ENCODE measurements at places on chromosomes 3 and 15.

DNA sequence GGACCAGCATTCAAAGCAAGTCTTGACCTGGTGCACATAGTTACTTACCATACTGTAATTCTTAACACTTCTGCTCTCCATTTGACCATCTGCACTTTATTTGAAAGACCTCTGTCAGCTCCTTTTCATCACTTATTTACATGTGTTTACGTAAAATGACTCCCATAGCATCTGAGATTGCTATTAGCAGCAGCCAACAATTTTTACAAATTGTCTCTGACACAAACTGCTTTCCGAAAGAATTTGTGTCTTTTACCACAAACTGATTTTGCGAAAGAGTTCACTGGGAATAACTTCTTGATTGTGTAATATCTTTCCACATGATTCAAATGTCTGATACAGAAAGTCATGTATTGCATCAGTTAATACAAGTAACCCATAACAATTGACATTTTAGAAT lies 144.1 kb upstream of the PEX5L start:
- DNase-seq: no peak

- no peak for DNase-seq
Measured at GRCh38 chr3:101879102-101879501, 29.8 kb downstream of the NFKBIZ start.

DNA sequence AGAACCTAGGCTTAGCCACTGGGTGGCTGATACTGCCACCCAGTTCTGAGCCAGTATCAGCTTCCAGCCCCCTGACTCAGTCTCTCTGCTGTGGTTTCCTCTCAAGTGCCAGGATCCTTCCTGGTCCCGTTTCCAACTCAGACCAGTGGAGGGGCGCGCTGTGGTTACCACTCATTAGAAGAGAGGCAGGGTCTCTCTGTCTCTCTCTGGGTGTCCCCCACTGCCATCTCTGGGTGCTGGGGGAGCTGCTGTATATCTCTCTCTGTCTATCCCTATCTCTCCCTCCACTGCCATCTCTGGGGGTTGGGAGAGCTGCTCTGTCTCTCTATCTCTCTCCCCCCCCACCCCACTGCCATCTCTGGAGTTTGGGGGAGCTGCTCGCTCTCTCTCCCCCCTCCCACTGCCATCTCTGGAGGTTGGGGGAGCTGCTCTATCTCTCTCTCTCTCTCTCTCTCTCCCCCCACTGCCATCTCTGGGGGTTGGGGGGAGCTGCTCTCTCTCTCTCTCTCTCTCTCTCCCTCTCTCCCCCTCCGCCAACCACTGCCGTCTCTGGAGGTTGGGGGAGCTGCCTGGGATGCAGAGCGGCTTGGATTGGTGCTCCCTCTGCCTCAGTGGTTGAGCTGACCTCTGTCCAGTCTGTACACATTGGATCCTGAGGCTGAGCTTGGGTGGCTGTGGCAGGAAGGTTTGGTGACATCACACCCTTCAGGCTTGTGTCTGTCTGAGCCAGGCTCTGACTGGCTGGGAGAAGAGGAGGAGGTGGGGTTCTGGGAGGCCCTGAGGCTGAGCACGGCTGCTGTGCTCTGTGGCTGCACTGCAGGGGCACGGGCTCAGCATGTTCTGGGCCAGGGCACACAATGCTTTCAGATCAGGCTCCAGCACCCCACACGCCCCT lies 98.9 kb downstream of the APBA2 start:
- peak; percentile 66 for DNase-seq

DNA sequence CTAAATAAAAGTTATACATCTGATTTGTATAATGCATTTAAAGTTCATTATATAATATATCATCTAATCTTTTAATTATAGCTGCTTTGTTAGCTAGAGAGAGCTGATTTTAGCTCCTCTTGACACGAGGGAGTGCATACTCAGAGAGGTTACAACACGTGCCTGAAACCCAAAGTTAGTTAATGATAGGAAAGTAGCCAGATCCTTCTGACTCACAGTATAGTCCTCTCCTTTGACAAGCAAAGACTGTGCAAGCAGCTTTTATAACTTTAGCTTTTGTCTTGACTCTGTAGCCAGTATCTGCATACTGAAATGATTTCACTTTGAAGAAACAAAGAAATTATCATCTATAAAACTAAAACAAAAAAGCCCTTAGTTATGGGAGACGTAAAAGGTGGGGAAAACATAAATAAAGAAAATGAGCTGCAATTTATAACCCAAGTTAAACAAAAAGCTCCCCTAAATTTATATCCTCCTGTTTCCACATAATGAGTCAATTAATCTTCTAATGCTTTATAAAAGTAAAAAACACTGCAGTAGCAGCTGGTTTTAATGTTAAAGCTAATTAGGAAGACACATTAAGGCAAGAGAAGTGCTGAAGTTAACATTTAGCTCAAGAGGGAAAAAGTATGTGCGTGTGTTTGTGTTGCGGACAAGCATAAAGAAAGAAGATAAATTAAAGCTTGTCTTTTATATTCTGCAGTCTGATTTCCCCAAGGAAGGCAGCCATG lies 13.1 kb downstream of the GABRR3 start:
- DNase-seq: no peak

DNA sequence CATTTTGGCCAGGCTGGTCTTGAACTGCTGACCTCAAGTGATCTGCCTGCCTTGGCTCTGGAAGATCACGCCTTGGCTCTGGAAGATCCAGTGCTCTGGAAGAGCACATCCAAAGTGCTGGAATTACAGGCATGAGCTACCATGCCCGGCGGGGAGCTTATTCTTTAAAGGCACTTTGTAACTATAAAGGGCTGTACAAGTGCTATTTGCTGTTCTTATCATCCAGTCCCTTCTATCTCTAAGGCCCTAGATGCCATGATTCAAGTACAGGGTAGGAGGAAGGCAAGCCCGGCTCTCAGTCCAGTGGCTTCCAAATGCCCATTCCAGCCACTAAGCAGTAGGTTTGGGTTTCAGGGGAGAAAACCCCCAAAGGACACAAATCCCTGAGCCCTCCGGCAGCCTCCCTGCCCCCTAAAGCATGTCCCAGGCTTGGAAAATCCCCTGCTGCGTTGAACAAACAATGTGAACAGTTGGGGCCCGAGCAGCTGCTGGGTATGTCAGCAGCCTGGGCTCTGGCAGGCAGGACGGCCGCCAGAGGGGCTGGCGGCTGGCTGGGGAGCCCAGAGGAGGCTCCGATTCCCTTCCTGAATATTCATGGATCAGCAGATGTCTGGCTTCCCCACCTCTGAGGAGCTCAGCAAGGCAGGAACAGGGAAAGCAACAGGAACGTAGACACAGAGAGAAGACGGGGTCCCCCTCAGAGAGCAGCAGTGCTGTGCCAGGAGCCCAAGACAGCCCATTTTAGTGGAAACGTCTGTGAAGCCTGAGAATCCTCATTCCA lies 7.7 kb downstream of the IGDCC4 start:
- DNase-seq: peak; percentile 86

- no peak for DNase-seq
Measured at GRCh38 chr3:197001106-197001971, 28.3 kb downstream of the MELTF start.

DNA sequence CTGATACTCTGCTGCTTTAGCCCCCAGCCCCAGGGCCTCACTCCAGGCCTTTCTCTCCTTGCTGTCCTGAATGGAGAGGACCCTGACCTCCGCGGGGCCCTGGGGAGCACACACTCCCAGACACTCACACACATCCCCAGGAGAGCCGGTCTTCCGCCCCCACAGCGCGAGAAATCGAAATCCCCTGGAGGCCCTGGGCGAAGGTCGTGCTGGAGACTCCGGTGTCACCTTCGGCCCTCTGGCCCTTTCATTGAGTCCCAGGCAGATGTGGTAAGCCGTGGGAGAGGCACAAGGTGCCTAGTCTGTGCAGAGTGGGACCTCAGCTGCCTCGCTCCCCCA lies 848 bp upstream of the GOLGA8B start:
- no peak for DNase-seq

DNA sequence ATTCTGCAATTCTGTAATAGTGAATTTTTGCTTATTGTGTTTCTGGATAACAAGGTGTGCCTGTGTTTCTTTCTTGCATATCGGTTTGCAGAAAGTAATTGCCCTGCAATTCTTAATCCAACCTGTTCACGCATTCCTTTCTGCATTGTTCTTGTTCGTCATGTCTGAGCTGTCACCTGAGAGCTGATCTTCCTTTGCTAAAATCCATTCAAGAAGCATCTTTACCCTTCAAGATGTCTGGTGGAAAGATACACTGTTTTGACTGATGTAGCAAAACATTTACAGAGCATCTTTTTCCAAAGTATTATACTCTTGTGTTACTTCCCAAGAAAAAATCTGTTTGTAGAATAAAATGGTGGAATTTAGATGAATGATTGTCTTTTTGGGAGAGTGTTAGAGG lies 159.0 kb upstream of the WNT5A start:
- DNase-seq: no peak

GRCh38 chr3:127019449-127019848 lies 36.5 kb downstream of the PLXNA1 start:
- DNase-seq: no peak

- DNase-seq: peak; percentile 26
Measured at GRCh38 chr15:32669896-32670611, 28.5 kb downstream of the SCG5 start.

GRCh38 chr3:180351601-180352000 lies 250.4 kb upstream of the TTC14 start:
- DNase-seq: no peak

DNA sequence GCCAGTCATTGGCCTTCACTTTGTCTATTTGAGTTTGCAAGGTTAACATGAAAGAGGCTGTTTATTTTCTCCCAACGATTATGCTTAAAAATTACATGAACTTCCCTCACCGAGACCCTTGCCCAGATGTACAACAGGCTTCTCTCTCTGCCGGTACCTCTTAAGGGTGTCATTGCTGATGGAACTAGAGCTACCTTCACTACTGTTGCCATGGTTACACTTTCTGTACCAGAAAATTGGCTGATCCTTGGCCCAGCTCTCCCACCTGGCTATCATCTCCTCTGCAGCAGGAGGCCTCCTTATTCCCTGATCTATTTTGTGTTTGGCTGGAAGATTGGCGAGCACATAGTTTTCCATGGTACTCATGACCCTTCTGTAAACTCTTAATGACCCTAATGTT lies 24.0 kb upstream of the LIPC start:
- no peak for DNase-seq

DNA sequence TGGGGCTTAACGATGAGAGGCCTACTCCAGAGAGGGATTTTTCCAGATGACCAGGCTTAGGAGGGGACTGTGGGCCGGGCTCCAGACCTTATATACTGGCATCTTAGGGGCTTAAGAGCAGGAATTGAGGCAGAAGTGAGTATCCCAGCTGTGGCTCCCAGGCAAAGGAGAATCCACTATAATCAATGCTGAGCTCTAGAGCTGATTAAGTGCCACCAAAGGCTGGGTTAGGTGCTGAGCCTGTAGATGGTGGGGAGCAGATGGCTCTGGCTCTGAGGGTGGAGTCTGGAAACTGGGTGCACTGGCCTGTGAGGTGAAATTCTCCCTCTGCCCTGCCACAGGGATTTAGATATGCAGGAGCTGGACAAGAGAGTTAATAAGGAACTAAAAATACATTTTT lies 23.2 kb downstream of the IRAK2 start:
- no peak for DNase-seq

DNA sequence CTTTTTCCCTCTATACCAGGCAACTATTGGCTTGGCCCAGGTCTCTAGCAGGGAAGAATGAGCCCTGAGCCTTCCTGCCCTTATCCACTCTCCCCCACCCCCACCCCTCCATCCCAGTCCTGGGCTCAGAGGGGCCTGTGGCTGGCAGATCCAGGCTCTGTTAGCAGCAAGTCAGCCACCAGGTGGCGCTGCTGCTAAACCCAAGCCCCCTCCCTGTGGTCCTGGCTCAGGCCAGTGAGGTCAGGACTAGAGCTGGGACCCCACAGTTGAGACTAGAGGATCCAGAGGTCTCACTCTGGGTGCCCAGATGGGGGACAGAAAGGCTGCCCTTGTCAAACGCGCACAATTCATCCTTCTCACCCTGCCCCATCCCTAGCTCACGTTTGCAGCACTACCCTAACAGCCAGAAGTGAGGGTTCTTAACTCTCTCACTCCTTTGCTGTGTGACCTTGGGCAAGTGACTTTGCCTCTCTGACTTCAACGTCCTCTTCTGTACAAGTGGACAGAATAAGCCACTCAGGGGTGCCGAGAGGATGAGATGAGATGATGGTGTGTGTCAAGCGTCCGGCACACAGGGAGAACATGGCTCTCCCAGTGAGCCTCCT lies 46.8 kb upstream of the SLC6A1 start:
- peak; percentile 93 for DNase-seq

- no peak for DNase-seq
Measured at GRCh38 chr3:32758375-32758753, 59.4 kb upstream of the TRIM71 start.

DNA sequence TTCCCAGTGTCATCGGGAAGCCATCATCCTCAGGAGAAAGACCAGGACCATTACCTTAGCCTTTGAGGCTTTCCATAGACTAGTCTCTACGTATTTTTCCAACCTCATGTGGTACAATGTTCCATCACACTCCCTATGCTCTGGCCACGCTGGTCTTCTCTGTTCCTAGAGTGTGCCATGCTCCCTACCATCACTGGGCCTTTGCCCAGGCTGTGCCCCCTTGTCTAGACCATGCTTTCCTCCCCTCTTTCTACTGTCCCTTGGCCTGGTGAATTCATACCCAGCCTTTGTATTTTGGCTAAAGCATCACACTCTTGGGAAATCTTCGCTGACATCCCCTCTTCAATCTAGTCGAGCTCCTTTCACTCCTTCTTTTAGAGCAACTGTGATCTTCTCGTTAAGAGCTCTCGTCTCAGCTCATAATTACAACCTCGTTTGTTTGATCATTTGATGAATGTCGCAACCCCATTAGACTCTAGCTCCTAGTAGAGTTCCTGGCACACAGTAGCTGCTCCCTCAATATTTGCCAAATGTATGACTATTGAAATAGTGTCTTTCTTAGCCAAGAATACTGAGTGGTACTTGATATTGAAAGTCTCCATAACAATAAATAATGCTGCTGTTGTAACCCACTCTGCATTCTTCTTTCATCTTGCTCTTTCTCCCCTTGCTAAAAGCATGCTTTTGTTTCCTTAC lies 100.2 kb upstream of the FAM3D start:
- DNase-seq: no peak

GRCh38 chr15:99145005-99145404 lies 40.1 kb downstream of the SYNM start:
- no peak for DNase-seq

DNA sequence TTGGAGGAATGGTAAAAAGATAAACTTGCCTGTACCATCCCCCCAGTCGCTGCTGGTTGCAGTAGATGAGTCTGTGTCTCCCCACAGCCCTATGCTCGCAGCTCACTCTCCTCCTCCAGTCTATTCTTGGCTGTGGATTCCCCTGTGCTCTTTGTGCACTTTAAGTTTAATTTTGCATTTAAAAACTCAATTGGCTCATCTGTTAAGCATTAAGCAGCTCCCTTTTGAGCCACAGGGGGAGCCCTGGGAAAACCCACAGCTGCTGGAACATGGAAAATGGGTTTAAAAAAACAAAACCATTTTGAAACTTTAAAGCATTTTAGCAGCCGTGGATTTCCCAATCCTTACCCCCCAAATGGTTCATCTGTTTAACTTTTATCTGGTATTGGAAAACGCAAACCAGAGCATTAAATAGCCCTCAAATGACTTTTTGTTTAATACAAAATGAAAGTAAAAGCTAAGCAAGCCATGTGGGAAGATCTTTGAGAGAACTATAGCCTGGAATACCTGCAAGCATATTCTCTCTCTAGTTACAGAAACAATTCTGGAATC lies 536.9 kb downstream of the ZIC1 start:
- DNase-seq: peak; percentile 32

Measured in iPS-NIHi11 (cell line).